ENCODE measurements at places on chromosomes 6 and 20. TPM values are rescaled to one million over a fixed set of nuclear protein-coding genes. Genes with fewer than 3 reads are reported as not detected.
A peak's percentile ranks its signal among the peaks of the same experiment; 100 is the strongest.

DNA sequence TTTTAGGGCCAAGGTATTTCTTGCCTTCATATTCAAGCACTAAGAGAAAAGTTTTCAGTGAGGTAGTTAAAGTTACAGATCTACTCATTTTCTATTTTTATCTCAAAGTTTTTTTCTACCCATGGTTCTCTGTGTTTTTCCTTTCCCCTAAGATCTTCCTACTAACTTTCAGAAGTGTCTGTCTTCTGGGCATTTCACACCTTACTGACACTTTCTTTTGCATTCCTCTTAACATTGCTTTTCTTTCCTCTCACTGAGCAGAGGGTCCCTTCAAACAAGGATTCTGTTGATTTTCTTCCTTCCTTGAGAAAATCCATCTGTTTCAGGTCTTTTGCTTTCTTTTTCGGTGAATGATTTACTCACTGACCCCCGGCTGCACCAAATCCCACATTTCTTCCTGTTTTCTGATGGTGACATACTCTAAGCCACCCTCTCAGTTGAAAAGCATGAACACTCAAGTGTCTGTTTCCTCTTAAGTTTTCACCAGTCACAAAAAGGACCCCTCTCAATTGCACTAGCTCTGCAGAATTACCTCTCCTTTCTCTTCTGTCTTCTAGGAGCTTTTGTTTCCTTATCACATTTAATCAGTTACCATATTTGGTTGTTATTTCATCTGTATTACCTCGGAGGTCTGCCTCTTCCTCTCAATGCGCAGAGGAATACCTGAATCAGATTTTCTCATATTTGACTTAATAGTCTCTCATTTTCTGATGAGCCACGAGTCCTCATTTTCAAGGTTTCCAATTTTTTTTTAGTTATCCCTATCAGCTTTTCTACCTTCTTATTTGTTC lies 73.5 kb upstream of the RNF217 start:
- peaks cover 12% of the 10 kb centered on the region for H3K4me1 ChIP-seq
- peak overlapping the region; percentile 13 for H3K4me3 ChIP-seq
- H3K27ac ChIP-seq, result no peak overlapping the region
- no peaks in the 10 kb centered on the region for H3K36me3 ChIP-seq

GRCh38 chr6:51350308-51350904 lies 531.7 kb downstream of the TFAP2B start:
- H3K4me3 ChIP-seq, result no peak overlapping the region
- no peaks in the 10 kb centered on the region for H3K36me3 ChIP-seq
- H3K27me3 ChIP-seq, result no peaks in the 10 kb centered on the region
- H3K27ac ChIP-seq, result no peak overlapping the region
- no peak for DNase-seq

GRCh38 chr6:158165919-158166416 lies 2.1 kb downstream of the SERAC1 start:
- no peak overlapping the region for H3K4me3 ChIP-seq
- peaks cover 43% of the 10 kb centered on the region for H3K4me1 ChIP-seq
- H3K27me3 ChIP-seq, result no peaks in the 10 kb centered on the region
- no peak for DNase-seq
- H3K27ac ChIP-seq, result peak overlapping the region; percentile 77

DNA sequence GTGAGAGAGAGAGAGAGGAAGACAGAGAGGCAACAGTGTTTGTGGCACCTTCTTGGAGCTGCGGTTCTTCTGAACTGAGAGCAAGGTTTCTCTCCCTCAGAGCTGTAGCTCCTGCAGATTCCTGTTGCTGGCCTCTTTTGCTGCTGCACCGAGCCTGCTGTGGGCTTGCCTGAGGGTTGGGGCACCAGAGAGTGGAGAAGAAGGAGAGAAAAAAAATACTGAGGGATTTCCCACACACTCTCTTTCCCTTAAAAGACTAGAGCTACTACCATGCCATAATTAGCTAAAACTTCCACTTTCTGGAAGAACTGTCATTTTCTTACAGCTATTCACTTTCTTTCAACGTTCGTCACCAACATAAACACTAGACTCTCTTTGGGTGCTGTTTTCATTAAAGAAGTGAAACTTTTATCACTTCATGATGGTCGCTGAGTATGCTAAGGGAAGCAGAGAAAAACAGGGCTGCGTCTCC lies 18.2 kb upstream of the ECI2 start:
- H3K4me1 ChIP-seq, result peaks cover 4% of the 10 kb centered on the region
- no peak for DNase-seq
- H3K4me3 ChIP-seq, result no peak overlapping the region
- peaks cover 14% of the 10 kb centered on the region for H3K27me3 ChIP-seq

GRCh38 chr20:11484479-11484878 lies 433.2 kb upstream of the BTBD3 start:
- DNase-seq, result no peak
- H3K27ac ChIP-seq, result no peak overlapping the region
- no peaks in the 10 kb centered on the region for H3K36me3 ChIP-seq

- peaks cover 75% of the 10 kb centered on the region for H3K36me3 ChIP-seq
- peak overlapping the region; percentile 97 for H3K27ac ChIP-seq
- DNase-seq, result peak; percentile 88
- peak overlapping the region; percentile 26 for H3K4me3 ChIP-seq
Measured at GRCh38 chr6:33692760-33693158, 18.7 kb downstream of the UQCC2 start.

DNA sequence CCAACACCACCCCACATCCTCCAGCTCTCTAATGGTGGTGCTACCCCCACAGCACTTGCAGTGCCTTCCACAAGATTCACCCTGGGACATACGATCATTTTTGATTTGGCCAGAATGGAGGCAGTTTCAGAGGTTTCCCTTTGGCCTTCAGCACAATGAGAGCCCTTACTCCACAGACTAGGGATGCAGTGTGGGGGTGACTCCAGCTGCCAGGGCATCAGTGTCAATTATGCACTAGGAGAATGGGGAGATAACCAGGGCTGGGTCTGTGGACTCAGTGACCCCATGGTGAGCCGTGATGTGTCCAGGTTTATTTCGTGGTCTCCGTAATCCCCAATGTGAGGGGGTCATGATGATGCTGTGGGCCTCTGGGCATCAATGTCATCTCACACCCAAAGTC lies 31.5 kb upstream of the MICB start:
- no peak overlapping the region for H3K4me3 ChIP-seq
- DNase-seq, result no peak
- H3K36me3 ChIP-seq, result peaks cover 40% of the 10 kb centered on the region
- peaks cover 85% of the 10 kb centered on the region for H3K4me1 ChIP-seq
- H3K27me3 ChIP-seq, result no peaks in the 10 kb centered on the region
- H3K27ac ChIP-seq, result no peak overlapping the region

DNA sequence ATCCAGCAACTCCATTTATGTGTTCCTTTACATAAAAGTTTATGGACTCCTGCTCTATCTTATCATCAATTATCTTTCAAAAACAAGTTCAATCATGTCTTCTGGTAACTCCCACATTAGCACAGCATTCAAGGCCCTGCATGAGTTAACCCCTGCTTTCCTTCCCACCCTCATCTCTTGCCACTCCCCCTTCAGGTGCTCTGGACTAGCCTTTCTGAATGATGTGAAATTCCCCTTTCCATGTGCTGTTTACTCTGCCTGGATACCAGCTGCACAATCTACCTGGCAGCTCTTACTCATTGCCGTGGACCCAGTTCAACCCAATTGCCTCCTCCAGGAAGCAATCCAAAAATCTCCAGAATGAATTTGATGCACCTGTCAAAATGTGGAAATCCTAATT lies 11.9 kb downstream of the ADGRF4 start:
- no peaks in the 10 kb centered on the region for H3K36me3 ChIP-seq
- DNase-seq, result no peak
- no peak overlapping the region for H3K4me3 ChIP-seq
- peaks cover 11% of the 10 kb centered on the region for H3K27me3 ChIP-seq

DNA sequence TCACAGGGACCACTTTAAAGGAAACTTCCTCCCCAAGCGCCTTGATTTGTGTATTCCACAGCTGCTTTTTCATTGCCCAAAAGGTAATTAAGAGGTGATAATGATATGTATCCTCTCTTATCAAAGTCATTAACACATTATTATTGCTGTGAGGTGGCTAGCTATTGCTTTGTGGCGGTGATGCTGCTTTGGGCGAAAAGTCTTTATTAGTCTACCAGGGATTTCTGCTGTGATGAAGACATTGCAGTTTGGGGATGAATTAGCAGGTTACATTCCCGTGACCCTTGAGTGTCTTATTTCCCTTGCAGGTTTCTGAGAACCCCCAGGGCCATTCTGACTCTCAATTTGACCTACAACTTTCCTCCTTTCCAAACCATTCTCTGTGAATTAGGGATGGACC lies 143.4 kb upstream of the SOX4 start:
- DNase-seq, result no peak
- peaks cover 7% of the 10 kb centered on the region for H3K27me3 ChIP-seq
- no peaks in the 10 kb centered on the region for H3K36me3 ChIP-seq
- no peak overlapping the region for H3K27ac ChIP-seq
- H3K4me3 ChIP-seq, result no peak overlapping the region

Gene ADGRB3
- total RNA-seq, result not detected

Gene VGLL2
- total RNA-seq, result not detected

Gene FAM110A
- total RNA-seq, result 18.0 TPM

Gene JAG1
- 0.40 TPM for total RNA-seq

Gene CRISP2
- not detected for total RNA-seq

Gene FABP7
- total RNA-seq, result not detected

Gene TMEM217
- total RNA-seq, result 3.3 TPM

Gene UST
- 3.7 TPM for total RNA-seq

Gene TBX18
- not detected for total RNA-seq
